ENCODE measurements at places on chromosomes 11 and 22.

- DNase-seq, result no peak
Observed at GRCh38 chr22:20724676-20725454, 49.0 kb upstream of the SERPIND1 start.

- DNase-seq, result no peak
Observed at GRCh38 chr11:134893810-134894685, 482.0 kb upstream of the B3GAT1 start.

DNA sequence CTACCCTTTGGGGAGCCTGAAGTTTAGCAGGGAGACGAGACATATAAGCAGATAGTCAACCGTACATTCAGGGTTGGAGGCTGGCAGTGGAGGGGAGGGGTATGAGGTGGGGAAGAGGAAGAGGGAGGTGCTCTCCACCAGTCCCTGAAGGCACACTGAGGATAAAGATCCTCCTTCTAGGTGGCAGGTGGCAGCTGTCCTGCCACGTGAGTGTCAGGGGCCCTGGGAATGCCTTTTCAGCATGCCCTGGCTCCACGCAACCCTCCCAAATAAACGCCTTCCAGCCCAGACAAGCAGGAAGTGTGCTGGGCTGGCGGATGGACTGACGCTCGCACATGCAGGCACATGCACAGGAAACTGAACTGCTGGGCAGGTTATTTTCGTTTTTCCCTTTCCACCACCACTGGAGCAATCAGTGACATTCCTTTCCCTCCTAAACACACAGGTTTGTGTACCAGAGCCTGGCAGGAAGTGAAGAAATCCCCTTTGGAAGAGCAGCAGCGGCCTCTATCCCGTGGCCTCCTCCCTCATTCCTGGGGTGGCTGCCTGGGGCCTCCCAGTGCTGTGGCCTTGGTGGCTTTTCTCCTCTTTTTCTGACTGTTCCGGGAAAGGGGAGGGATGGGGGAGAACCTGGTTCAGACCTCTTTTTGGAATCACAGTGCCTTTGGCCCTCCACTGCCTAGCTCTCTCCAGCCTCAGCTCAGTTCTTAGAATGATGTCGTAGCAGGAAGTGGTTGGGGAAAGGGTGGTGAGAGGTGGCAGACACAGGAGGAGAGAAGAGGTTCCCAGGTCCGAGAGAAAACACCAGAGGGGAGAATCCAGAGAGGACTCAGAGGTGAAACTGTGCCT is 157.0 kb upstream of the TIMP3 start:
- DNase-seq, result no peak

GRCh38 chr11:85281550-85281949 is 345.6 kb downstream of the DLG2 start:
- no peak for DNase-seq

DNA sequence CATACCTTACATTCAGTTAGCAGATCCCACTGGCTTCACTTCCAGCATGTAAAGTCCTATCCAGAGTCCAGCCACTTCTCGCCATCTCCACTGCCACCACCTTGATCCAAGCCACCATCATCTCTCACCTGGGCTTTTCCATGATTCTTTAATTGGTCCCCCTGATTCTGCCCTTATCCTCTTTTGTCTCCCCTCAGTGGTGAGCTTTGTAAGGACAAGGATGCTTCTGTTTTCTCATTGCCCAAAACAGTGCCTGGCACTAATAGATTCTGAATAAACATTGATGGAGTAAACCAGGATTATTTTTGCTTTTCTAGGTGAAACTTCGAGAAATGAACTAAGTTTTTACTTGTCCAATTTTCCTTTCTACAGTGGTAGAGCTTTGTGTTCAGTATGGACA is 4.4 kb downstream of the POLA2 start:
- DNase-seq, result no peak

DNA sequence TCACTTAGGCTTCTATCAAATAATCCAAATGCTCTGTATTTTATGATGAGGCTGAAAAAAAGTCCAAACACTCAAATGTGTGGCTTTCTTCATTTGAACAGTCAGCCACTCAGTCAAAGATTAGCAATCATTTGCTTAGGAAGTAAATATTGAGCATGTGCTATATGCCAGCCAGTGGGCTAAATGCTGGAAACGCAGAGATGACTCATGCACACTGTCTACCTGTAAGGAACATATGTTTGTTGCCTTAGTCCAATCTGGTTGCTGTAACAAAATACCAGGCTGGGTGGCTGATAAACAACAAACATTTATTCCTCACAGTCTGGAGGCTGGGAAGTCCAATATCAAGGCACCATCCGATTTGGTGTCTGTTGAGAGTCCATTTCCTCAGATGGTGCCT is 617.3 kb downstream of the NTM start:
- DNase-seq, result no peak

DNA sequence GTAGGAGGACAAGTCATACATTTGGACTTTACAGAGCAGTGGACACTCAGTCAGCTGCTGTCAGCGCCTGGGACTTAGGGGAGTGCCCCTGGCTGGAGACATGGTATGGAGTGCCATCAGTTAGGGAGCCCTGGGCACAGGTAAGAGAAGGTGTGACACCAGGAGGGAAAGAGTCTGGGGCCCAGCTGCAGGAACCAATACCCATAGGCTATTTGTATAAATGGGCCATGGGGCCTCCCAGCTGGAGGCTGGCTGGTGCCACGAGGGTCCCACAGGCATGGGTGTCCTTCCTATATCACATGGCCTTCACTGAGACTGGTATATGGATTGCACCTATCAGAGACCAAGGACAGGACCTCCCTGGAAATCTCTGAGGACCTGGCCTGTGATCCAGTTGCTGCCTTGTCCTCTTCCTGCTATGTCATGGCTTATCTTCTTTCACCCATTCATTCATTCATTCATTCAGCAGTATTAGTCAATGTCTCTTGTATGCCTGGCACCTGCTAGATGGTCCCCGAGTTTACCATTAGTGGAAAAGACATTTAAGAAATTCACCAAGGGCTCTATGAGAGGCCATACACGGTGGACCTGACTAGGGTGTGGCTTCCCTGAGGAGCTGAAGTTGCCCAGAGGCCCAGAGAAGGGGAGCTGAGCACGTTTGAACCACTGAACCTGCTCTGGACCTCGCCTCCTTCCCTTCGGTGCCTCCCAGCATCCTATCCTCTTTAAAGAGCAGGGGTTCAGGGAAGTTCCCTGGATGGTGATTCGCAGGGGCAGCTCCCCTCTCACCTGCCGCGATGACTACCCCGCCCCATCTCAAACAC is 850 bp upstream of the MIF start:
- no peak for DNase-seq

DNA sequence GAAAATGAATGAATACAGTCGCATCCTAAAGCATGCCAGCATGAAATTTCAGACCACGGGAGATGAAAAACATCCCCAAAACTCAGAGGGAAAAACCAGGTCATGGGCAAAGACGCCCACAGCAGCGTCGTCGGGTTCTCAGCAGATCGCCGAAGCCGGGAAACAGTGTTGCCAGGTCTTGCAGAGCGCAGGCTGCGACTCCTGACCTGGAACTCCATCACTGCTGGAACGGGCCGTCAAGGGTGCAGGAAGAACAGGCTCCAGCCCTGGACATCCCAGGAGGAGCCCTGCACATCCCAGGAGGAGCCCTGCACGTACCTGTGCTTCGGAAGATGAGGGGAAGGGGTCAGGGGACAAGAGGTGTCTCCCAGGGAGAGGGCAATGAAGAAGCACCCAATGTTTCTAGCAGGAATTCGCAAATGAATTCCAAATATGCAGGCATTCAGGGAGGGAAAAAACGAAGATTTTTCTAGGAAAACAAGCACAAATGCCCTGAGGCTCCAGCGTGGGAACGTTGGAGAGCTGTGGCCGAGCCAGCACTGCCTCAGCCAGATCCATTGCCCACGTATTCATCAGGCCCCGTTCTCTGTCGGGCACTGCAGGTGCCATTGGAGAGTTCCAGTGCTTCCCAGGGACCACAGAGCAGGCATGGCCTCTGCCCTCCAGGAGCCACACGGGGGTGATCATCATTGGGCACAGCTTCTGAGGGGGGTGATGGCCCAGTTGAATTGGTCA is 1110.4 kb downstream of the BRD1 start:
- DNase-seq, result no peak

DNA sequence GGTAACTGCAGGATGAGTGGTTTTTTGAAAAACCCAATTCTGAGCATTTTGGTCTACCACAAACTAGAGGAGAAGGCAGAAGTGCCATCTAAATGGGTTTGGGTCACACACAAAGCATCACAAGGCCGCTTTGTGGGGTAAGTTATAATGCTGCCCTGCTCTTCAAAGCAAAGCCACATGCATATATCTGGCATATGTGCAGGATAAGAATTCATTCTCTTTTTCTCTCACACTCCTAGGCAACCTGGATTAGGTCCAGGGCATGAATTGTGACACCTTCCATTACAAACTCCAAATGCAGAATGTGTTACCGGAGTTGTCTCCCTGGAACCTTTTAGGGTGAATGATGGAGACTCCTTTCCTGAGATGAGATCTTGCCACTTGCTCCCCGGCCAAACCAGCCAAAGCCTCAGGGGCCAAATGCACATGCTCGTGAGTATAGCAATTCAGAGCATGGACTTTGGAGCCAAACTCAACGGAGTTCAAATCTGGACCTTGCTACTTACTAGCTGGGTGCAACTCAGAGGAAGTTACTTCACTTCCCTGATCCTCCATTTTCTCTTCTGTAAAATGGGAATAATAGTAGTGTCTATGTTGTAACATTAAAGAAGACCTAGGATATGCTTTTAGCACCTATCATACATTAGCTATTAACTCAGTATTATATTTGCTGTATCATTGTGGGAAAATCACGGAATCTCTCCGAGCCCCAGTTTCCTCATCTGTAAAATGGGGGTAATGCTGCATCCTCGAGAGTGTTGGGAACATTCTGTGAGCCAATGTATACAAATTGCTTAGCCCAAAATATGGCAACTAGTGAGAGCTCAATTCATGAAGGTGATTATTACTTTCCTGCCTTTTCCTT is 96.6 kb downstream of the COMMD9 start:
- no peak for DNase-seq

DNA sequence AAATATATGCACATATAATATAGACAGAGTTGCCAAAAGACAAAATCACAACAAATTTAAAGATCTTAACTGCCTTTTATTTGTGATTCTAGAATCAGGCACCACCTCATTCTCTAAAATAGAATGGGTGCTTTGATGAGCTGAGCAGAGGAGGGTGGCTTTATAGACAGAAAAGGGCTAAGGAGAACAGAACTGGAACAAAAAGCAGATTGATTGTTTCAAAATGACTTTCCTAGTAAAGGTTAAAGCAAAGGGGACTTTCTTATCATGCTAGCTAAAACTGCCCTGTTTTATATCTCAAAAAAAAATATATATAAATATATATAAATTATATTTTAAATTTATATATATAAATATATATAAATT is 287.6 kb downstream of the FAT3 start:
- no peak for DNase-seq

DNA sequence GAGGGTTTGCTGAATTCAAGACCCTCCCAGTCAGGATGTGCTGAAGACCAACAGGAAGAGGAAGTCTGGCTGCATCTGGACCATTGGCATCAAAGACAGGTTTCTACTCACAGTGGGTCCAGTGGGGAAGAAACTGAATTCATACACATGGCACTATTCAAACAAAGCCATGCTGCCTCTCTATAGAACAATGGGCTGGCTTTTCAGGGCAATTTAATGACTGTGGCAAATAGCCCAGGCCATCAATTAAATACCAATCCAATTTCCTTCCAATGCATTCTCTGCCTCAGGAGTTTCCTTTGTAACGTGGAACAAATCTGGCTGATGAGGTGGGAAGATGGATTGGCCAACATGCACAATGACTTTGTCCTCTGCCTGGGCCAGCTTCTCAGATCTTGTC is 98.6 kb downstream of the SEZ6L start:
- DNase-seq, result no peak

GRCh38 chr11:68335683-68336082 is 23.3 kb downstream of the LRP5 start:
- DNase-seq, result no peak

DNA sequence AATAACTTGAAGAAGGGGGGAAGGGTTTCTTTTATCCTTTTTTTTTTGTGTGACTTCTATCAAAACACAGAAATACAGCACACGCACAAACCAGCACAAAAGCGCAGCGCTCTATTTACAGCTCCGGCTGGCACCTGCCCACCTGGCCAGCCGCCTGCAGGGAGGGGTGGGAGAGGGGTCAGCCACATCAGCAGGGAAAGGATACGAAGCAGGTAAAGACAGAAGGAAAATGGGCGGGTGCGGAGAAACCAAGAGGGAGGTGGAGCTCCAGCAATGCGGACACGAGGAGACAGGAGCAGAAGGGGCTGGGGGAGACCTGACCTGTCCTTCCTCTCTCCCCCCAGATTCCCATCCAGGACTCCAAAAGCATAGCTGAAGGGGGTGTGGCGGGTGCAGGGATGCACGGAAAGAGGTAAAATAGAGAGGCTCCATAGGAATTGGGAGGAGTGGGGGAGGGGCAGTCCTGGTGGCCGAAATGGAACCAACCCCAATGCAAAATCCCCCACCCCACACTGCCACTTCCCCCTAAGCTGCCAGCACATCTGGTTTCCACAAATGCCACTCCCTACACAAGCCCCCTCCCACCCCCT is 14.1 kb downstream of the CXCR5 start:
- no peak for DNase-seq

DNA sequence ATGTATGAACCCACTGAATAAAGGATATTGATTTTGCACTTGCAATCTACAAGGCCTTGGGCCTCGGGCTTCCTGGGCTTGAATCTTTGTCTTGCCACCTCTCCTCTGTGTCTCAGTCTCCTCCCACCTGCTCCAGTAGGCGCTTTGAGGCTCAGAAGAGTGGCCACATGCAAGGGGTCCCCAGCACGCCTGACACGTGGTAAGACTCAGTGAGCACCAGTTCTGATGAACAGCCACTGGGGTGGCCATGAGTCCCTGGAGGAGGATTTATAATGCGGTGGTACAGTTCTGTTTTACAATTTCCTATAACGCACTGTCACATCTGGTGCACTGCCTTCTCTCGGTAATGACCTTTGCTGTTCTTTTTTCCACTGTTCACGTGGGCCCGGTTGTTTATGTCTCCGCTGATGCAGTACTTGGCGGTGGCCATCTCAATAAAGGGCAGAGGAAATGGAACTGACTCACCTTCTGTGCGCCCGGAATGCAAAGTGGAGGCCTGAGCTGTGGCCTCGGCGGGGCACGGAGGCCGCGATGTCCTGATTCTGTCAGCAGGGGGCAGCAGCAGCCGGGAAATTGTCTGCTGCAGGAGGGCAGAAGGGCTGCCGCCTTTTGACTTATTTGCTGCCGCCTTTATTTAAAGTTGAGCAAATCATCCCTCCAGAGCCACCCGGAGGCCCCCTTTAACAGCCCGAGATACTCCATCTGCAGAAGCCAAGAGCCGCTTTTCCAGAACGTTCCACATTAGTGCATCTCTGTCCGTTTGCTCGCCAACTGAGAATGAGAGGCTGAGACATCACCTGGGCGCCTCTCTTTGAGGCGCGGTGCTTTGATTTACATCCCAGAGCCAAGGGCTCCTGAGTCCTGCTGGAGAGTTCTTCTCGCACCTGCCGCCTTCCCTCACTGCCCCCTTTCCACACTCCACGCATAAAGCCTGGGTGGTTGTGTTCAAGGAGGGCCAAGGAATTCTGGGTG is 6.0 kb upstream of the IFT27 start:
- DNase-seq, result peak; percentile 97

All from H1 (cell line).